K562 (cell line): ENCODE measurements at places on chromosomes 3 and 15.

GRCh38 chr3:149647285-149647684 is 10.5 kb downstream of the WWTR1 start:
- DNase-seq, result no peak

GRCh38 chr3:30626443-30627180 is 20.2 kb downstream of the TGFBR2 start:
- no peak for DNase-seq

DNA sequence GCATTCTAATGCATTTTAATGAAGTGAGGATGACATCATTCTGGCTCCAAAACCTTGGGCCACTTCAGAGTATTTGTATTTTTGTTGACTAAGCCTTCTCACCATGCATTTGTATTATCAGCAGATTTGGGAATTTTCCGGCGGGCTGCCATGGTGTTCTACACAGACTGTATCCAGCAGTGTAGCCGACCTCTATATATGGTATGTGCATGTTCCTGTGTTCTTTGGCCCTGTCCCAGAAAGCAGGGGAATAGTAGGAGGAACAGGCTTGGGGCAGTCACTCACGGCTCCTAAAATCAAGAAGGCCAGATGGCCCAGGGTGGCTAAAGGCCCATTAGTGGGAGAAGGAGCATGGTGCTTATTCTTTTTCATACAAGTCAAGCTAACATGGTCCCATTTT is 80.5 kb downstream of the USF3 start:
- DNase-seq, result no peak

GRCh38 chr3:3675801-3676200 is 123.4 kb upstream of the LRRN1 start:
- no peak for DNase-seq

- no peak for DNase-seq
Measured at GRCh38 chr3:63644212-63644797, 8.2 kb upstream of the SNTN start.

- DNase-seq, result no peak
Measured at GRCh38 chr15:56194035-56194434, 49.6 kb downstream of the RFX7 start.

DNA sequence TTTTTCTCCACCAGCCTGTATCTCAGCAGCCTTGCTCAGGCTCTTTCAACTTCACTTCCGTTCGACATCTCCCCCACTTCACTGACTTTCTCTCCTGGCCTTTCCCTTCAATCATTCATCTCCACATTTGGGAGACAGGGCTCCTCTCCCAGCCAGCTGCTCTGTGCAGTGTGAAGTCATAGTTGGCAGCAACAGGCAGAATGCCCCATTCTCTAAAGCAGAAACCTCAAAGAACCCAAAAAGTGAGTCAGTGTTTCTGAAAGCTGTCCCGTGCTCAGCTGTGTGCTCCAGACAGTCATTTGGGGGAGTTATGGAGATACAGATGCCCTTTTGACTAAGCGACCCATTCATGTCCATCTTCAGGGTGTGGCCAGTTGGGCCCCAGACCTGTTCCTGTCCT is 54.3 kb downstream of the NTRK3 start:
- no peak for DNase-seq

DNA sequence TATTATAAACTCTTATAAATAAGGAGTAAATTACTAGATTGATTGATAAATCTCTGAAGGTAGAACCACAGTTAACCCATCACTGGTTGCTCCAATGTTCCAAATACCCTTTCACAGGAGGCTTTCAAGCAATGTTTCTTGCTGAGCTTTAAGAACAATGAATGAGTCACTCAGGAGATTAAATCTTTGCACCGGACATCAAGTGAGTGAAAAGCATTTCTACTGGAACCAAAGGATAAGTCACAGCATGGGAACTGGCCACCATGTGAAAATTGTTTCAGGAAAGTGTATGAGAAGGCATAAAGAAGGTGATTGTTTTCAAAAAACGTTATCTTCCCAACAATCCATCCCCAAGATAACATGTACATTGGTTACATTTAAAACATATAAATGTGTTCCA is 90.6 kb downstream of the CNTN3 start:
- DNase-seq, result no peak

GRCh38 chr15:50180091-50180490 is 1.9 kb upstream of the SLC27A2 start:
- no peak for DNase-seq

DNA sequence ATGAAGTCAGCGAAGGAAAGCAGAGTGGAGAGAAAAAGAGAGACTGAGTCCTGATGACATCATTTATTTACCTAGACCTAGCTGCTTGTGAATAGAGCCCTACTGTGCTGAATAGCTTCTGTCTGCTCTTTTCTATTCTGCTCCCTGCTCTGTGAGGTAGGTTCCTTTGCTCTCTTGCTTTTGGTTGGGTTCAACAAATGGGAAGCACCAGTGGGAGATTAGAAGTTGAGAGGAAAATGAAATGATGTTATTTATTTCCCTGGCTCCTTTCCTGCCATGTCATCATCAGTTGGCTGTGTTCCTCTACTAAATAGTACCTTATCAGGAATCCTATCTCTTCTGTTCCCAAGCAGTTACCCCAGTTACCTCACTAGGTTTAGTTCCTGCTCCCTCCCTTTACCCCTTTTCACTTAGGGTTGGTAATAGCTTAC is 23.5 kb downstream of the DTWD1 start:
- DNase-seq, result no peak

GRCh38 chr15:69583626-69584025 is 131.0 kb downstream of the RPLP1 start:
- DNase-seq, result no peak

GRCh38 chr3:121431726-121432517 is 113.9 kb downstream of the POLQ start:
- no peak for DNase-seq
